ENCODE measurements at places on chromosomes 5 and 9. TPM values are rescaled to one million over a fixed set of nuclear protein-coding genes. Genes with fewer than 3 reads are reported as not detected.
A peak's percentile ranks its signal among the peaks of the same experiment; 100 is the strongest.

DNA sequence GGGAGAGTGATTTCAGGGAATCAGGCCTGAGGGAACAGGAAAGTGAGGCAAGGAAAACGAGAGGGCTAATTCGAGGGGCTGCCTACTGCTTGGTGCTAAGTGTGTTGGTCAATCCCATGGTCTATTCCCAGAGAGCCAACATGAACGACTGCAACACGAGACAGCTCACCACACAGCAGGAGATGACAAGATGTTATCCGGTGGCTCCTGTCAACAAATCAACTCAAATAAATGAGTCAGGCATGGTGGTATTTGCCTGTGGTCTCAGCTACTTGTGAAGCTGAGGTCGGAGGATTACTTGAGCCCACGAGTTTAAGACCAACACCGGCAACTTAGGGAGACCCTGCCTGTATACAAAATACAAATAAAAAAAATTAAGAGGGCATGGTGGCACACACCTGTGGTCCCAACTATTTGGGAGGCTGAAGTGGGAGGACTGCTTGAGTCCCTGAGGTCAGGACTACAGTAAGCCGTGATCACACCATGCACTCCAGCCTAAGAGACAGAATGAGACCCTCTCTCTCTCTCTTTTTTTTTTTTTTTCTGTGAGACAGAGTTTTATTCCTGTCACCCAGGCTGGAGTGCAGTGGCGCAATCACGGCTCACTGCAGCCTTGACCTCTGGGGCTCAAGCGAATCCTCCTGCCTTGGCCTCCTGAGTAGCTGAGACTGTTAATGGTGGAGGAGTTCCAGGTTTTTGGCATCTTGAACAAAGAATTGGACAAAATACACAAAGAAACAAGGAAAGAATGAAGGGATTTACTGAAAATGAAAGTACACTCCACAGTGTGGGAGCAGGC lies 9.0 kb upstream of the FAF2 start:
- no peak for ATAC-seq

DNA sequence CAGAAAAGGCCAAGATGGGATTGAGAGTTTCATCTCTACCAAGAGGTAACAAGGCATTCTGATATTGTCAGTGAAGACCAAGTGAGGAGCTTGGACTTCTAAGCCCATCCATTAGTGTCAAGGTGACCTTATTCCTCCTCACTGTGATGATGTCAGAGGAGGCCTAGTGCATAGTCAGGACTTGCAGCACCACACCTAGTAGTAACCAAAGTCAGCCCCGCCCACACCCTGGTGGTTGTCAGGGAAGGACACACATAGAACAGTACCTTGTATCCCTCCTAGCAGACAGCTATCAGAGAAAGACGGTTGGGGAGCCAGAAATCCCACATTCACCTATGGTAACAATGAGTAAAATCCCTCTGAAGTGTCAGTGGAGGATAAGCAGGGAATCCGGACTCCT lies 111.7 kb downstream of the AP3B1 start:
- peak; percentile 90 for ATAC-seq

- no peak for ATAC-seq
These were observed 21.5 kb upstream of the GDA start for GRCh38 chr9:72127753-72128152.

- ATAC-seq, result no peak
These were observed 88.1 kb downstream of the S1PR3 start for GRCh38 chr9:89079391-89079790.

DNA sequence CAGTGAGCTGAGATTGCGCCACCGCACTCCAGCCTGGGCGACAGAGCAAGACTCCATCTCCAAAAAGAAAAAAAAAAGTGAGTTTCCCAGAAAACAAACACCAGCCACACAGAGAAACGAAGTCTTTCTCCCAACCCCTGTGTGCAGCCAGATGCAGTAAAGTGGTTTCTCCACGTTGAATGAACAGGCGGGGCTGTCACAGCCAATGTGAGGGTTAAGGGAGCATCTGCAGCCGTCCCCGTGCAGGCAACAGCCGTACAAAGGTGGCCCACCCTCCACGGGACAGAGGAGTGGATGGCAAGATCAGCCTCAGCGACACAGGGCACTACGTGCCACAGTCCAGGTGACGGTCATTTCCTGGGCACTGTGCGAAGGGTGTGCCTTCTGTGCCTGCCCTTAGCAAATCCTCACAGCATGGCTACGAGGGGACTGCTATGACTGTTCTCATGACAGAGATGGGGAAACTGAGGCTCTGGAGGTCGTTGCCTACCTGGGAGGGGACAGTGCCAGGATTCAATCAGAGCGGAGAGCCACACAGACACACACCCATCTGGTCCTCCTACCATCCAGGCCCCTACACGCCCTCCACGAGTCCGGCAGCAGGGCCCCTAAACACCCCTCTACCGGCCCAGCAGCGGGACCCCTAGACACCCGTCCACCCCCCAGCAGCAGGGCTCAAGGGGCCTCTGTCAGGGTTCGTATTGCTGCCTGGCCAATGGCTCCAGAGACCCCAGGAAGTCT lies 2.3 kb downstream of the VAV2 start:
- ATAC-seq, result no peak

DNA sequence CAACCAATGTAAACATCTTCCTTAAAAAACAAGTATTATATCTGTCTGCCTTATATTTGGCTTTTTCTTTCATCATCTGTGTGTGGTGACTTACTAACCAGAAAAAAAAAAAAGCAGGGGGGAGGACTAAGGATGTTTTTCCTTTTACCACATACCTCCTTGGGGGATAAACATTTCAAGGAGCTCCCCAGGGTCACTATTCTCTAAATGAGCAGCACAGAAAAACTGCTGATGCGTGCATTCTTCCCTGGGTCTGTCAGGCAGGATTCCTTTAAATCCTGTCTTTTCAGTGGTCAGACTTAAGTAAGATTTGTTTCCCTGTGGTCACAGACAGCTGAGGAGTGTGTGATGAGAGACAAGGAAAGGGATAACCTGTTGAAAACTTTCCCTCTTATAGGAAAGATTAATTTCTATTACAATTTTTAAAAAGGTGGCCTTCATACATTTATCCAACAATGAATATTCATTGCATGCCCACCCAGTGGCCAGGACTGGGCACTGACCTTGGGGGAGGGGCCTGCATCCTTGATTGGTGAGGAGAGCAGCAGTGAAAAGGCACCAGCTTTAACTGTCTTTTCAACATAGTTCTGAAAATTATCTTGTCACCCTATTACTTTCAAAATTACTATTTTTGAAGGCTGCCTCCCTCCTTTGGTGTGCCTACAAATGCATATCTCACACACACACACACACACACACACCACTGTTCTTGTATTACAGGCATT lies 123.1 kb downstream of the TLE4 start:
- peak; percentile 24 for ATAC-seq

GRCh38 chr9:120891245-120891883 lies 14.4 kb upstream of the PHF19 start:
- ATAC-seq, result no peak

GRCh38 chr9:71120501-71121247 lies 747 bp downstream of the TRPM3 start:
- no peak for ATAC-seq

DNA sequence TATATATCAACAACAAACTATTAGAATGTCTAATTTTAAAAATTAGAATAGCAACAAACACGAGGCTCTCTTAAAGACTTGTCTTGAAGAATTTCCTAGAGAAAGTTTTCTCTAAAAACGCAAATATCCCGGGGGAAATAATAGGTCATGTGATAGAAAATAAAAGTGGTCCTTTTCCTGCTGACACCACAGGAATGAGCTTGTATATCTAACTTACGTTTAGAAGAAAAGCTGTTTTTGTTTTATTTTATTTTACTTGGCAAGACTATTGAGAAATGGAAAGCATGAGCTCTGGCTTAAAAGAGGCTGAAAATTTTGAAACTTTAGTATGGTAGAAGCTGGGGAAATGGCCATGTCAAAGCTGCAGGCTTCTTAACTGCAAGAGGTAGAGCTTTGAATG lies 465.0 kb downstream of the AGTPBP1 start:
- no peak for ATAC-seq

DNA sequence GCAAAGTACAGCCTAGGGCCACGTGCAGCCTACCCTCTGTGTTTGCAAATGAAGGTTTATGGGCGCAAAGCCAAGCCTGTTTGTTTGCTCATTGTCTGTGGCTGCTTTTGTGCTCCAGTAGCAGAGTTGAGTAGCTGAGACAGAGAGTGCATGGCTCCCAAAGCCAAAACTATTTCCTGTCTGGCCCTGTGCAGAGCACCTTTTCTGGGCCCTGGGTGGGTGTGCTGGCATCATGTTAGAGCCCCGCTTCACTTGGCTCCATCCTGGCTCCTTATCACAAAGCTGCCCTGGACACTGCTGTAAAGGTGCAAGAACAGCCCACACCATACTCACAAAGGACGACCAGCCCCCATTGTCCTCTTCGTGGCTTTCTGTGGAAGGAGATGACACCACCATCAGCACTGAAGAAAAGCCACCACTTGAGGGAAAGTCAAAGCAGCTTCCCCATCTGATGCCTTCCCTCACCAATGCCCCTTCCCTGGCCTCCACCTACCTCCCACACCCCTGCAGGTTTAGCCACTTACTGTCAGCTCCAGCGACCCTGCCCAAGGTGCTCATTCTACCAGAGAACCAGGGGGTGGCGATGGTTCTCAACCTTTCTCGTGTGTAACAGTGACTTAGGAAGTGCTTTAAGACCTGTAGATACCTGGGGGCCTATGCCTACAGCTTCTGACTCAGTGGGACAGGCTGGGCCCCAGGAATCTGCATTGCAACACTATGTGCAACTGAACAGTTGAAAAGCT lies 23.4 kb downstream of the LCP2 start:
- no peak for ATAC-seq

DNA sequence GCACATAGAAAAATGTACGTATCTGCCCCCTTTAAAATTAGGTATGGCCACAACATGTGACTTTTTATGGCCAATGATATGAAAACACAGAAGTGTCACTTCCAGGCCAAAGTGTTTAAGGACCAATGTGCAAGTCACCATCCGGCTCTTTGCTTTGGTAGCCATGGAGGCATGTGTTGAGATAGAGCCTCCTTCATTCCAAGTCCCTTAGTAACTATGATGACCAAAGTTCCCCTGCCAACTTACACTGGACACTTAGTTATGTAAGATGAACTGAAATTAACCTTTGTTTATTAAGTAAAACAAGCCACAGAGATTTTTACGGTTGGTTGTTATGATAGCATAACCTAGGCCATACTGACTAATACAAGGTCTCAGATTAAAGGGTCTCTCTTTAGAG lies 51.0 kb downstream of the FBN2 start:
- ATAC-seq, result no peak

DNA sequence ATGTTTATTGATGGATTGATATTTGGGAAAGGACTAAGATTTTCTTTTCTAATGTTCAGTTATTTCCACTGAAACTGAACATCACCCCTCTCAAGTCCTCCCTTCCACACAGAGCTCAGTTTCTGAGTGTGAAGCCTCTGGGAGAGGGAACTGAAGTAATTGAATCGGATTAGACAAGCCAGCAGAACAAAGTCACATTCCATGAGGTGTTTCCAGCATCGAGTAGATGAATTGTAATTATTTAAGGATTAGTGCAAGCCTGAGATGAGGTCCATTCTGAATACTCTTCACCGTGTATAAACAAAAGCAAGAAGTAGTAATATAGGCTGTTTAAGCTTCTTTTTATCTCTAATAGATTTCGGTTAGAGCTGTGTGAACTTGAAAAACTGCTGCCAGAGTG lies 2060.5 kb downstream of the MAT2B start:
- no peak for ATAC-seq

DNA sequence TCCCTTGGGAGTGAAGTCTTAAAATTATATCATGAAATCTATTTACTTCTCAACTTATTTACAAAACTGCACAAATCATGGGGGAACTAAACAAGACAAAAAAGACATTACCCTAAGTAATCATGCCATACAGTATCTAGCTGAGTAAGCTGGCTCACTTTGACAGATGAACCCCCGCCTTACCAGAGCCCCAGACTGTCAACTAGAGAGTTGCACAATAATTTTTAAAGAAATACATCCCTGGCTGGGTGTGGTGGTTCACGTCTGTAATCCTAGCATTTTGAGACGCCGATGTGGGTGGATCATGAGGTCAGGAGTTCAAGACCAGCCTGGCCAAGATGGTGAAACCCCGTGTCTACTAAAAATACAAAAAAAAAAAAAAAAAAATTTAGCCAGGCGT lies 62.3 kb downstream of the LPAR1 start:
- peak; percentile 72 for ATAC-seq

GRCh38 chr5:101977729-101978345 lies 318.2 kb downstream of the SLCO4C1 start:
- no peak for ATAC-seq

GRCh38 chr5:159903131-159903530 lies 13.2 kb upstream of the ADRA1B start:
- no peak for ATAC-seq

- peak; percentile 63 for ATAC-seq
These were observed 144.6 kb downstream of the CACNA1B start for GRCh38 chr9:138022121-138022741.

DNA sequence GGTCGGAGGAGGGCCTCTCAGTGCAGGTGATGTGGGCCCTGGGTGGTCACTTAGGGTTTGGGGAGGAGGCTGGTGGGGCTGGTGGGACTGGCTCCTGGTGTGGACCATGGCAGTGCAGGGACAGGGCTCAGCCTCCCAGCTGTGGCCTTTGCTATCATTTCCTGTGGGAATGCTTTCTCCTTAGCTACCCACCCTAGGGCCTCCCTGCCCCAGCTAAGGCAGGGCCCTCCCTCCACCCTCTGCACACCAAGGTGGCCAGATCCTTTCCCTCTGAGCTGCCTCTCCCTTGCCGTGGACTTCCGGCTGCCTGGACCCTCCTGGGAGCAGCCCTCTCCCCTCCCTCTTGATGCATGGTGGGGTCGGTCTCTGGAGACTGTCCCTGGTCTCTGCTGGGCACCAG lies 22.7 kb upstream of the ARSI start:
- ATAC-seq, result no peak

GRCh38 chr5:79512049-79512448 lies 1.9 kb downstream of the HOMER1 start:
- ATAC-seq, result no peak

DNA sequence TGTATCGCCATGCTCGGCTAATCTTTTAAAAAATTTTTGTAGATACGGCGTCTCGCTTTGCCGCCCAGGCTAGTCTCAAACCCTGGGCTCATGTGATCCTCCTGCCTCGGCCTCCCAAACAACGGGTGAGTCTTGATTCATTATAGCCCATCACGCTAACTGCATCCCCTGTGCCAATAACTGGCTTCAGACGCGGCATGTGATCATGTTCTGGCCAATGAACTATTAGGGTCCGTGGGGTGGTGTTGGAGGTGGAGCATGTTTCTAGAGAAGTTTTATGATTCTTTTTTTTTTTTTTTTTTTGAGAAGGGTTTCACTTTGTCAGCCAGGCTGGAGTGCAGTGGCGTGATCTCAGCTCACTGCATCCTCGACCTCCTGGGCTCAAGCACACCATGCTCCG lies 51.0 kb downstream of the FGF18 start:
- ATAC-seq, result no peak

PCDHB10 gene
- 0.80 TPM for total RNA-seq

NR4A3 gene
- 0.24 TPM for total RNA-seq

EDIL3 gene
- total RNA-seq, result 4.9 TPM

RNF183 gene
- 4.2 TPM for total RNA-seq

PSAT1 gene
- total RNA-seq, result 66.5 TPM

NLN gene
- 16.0 TPM for total RNA-seq

NFIL3 gene
- total RNA-seq, result 19.4 TPM
